ENCODE measurements at places on chromosomes 1 and 21.

GRCh38 chr1:47838562-47839432 is 158.4 kb downstream of the TRABD2B start:
- DNase-seq, result no peak

DNA sequence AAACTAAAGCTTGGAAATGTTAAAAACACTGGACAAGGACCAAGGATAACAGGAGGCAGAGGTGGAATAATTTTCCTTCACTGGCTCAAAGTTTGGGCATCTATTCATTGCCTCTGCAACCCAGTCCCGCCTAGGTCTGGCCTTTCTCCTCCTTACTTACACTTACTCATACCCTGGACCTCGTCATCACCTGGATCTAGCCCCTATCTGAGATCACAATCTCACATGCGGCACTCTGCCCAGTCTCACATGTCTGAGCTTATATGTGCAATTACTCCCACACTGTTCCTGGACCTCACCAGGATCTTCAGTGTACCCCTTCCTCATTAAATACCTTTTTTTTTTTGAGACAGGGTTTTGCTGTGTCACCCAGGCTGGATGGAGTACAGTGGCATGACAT is 37.6 kb downstream of the NVL start:
- no peak for DNase-seq

- DNase-seq, result no peak
Measured at GRCh38 chr1:56411484-56412180, 167.7 kb downstream of the PLPP3 start.

DNA sequence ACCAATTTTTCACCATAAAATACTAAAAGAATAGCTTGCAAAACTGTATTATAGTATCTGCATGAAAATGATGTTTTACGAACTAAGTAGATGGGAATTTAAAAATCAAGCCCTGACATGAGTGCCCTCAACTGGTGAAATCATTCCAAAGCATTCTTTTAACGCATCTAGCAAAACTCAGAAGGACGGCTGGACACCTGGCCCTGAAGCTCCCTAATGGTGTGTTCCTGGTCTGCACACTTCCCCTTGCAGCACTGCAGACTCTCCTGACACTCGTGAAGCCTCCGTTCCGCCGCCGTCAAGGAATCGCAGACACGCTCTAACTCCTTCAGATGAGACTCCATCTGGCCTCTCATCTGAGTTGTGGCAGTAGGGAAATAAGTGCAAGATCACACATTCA is 39.9 kb downstream of the ODF2L start:
- no peak for DNase-seq

- DNase-seq, result no peak
Measured at GRCh38 chr1:23407016-23407630, 17.4 kb downstream of the TCEA3 start.

DNA sequence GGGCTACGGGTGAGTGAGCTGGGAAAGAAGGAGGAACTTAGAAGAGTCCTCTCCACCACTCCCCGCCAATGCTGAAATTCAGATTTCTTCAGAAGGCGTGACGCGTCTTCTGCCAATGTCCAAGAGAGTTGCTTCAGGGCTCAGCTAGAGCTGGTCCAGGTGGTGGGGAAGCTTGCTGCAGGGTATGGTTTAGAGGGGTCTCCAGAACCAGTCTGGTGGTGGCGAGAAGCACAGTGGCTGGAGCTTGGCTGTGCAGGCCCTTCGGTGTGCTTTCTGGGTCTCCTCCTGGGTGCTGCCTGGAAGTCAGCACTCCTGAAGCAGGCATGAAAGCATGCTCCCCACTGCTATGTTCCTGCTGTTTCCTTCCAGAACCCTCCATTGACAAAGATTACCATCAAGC is 387.2 kb downstream of the PTPRU start:
- DNase-seq, result no peak

GRCh38 chr1:148372731-148373130 is 110.4 kb downstream of the PPIAL4G start:
- no peak for DNase-seq

GRCh38 chr1:155250633-155251449 is 4.4 kb downstream of the ENTREP3 start:
- DNase-seq, result peak; percentile 98

DNA sequence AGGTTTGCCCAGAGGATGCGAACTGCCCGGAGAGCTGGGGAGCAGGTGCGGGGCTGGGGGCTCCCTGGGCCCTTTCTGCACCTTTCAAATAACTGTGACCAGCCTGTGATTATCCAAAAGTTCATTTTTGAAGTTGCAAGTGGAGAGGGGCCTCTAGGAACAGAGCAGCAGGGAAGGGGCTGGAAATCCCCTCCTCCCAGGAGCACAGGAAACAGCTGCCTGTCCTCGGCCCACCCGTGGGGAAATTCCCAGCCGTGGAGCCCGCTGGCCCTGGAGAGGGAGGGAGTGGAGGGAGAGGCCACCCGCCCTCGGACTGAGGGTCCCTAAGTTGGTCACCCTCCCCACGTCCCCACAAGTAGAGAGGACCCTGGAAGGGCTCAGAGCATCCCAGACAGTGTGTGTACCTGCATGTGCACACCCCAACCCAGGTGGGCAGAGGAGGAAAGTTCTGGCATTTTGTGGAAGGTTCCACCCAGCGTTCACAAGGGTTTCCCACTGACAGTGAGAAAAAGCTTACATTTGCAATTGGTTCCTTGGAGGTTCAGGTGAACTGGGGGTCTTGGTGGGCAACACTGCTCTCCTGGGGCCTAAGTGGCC is 1.2 kb upstream of the TNFRSF4 start:
- DNase-seq, result no peak

DNA sequence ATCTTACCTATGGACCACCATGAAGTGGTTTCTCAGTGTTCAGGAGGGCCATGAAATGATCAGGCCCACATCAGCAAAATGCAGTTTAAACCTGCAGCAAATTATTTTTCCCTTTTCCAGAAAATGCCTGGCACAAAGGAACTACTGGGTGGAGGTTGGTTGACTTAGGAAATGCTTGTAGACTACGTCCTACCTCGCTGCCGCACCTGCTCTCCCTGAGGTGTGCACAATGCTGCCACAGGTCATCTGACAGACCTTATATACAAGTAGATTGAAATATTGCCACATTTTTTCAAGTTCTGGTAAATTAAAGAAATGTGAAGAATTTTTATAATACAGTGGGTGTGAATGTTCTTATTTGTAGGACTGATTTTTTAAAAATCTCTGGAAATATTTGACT is 166.7 kb upstream of the PDE4B start:
- DNase-seq, result no peak

- DNase-seq, result no peak
Measured at GRCh38 chr1:93665015-93665414, 16.6 kb downstream of the BCAR3 start.

DNA sequence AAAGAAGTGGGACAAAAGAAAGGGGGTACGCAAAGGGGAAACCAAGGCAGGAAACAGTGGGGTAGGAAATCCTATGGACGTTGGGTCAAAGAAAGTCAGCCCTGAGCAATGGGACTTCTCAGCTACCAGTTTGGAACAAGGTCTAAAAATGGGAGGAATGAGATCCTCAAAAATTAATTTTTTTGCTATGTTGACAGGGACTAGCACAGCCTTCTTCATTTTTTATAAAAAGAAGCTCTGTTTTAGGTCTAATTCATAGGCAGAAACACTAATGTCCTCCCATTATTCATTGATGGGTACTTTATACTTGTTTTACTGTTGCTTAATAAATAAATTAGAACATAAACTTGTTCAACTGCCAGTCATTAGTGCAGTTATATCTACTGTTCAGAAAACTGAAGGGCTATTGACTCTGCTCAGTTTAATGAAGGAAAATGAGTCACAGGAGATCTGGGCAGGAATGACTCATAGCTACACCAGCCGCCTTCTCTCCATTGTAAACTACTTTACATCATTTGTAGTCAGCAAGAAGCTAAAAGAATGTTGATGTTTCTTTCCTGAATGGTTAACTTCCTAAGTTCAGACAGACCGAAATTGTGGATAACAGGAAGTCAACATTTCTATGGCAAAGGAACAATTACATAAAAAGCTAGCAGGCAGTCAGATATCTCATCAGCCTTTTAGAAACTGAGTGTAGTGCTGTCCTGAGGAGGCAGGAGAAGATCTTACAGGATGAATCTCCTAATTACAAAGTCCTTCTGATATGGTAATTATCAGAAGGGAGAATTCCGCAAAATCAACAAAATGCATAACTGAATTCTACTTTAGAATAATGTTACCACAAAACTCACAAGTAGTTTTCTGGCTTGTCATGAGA is 356.4 kb upstream of the PKN2 start:
- DNase-seq, result no peak

DNA sequence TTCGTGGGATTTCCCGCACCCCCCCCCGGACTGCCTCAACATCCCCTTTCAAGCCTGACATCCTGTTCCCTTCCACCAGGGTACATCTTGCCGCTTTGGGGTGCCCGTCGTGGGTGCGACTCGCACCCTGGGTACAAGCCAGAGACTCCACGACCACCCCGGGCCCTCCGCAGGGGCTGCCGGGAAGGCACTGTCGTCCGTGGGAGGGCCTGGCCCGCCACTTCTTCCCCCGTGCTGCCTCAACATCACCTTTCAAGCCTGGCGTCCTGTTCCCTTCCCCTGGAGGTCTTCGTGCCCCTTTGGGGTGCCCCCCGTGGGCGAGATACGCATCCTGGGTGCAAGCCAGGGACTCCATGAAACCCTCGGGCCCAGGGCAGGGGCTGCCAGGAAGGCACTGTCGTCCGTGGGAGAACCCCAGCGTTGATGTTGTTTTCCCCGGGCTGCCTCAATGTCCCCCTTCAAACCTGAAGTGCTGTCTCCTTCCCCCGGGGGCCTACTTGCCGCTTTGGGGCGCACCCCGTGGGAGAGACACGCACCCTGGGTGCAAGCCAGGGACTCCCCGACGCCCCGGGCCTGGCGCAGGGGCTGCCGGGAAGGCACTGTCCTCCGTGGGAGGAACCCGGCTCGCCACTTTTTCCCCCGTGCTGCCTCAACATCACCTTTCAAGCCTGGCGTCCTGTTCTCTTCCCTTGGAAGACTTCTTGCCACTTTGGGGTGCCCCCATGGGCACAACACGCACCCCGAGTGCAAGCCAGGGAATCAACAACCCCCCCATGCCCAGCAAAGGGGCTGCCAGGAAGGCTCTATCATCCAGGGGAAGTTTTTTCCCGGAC is 138.6 kb downstream of the LIPI start:
- no peak for DNase-seq

- DNase-seq, result no peak
Measured at GRCh38 chr1:116770625-116771024, 16.4 kb downstream of the CD2 start.

DNA sequence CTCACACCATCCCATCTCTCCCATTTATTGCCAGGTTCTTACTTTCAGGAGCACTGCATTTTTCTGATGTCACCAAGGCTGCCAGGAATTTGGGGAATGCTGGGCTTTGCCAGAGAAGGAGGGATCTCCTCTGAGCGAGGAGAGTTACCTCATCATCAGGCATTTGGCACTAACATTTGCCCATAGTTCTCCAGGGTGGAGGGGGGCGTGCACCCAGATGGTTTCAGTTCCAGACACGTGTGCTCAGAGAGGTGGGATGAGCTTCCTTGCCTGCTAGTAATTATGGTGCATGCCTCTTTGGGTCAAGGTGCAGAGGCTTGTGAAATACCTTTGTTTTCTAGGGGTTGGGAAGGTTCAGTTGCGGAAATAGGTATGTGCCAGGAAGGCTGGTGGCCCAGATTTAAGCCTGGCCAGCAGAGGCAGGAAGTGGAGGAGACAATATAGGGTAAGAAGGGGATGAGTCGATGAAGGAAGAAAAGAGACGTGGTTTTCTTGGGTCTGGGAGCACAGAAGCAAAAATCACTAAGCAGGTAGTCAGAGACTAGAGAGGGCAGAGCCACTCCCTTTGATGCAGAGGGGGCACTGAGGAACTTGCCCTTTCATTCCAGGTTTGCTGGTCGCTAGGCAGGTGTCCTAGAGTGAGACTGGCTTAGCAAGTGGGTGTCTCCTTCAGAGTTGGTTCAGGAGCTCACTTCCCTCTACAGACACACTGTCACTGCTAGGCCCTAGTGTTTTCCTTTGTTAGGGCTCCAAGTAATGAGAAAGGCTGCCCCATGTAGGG is 7.2 kb downstream of the TUFT1 start:
- no peak for DNase-seq

GRCh38 chr1:222459652-222460051 is 88.3 kb downstream of the HHIPL2 start:
- DNase-seq, result no peak

GRCh38 chr21:36699546-36700294 is 805 bp downstream of the SIM2 start:
- no peak for DNase-seq

DNA sequence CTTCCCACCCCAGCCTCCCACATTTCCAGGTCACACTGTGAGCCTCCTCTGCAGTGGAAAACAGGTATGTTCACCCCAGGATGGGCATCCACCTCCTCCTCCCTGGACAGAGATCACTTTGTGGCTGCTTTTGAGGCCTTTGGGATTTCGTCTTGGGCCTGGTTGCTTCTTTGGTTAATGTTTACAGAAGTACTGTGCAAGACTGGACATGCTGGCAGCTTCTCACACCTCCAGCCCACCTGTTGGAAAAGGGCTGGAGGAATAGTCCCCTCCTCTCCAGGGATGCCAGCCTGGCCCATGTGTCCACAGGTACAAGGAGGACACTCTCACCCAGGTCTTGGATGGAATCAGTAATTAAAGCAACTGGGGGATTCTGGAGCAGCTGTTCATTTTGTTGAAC is 56.1 kb downstream of the KAZN start:
- DNase-seq, result no peak

DNA sequence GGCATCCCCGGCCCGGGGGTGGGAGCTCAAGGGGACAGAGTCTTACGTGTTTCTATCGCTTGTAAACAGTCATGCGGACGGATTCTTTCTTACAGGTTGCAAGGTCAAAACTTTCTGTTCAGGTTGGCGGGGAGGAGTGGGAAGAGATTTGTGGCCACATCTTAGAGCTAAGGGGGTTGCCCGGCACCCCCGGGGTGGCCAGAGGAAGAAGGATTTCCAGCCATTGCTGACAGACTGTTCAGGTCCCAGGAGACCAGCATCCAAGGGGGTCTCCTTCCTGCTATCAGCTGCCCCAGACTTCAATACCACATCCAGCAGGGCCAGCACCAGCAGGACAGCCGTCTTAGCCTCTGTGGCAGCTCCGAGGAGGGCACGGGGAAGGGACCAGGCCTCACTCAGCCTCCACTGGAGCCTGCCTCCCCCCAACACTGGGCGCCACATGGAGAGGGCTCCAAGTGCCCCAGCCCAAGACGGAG is 52.0 kb downstream of the KIF21B start:
- no peak for DNase-seq

- DNase-seq, result no peak
Measured at GRCh38 chr1:2106659-2107405, 56.6 kb downstream of the PRKCZ start.

GRCh38 chr1:116131866-116132605 is 20.8 kb downstream of the MAB21L3 start:
- DNase-seq, result no peak

DNA sequence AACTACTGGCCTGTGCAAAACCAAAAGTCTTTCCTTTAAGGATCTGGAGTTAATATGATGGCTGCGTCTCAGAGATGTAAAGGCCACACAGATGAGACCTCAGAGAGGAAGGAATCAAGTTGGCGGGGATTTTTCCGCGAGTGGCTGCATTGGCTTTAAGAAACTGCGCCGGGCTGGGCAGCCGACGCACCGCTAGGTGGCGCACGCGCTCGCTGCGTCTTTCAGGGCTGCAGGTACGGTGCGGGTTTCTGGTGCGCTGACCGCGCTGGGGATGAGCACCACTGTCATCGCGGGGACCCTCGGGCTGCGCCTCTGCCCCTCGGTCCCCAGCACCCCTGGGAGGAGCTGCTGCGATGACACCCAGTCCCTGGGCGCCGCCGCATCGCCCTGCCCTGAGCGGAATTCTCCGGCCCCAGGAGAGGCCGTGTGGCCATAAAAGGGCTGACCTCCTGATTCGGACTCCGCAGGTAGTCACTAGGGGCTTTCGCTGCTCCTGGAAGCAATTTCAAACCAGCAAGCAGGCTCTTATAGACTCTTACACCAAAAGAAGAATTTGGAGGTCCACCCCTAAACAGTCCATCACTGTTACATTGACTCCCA is 241.0 kb downstream of the KCNJ6 start:
- DNase-seq, result peak; percentile 61

Data from stimulated activated CD4-positive, alpha-beta T cell treated with anti-CD3 and anti-CD28 coated beads, Interleukin-12 subunit alpha, Interleukin-12 subunit beta, amount 100 ng/mL, for 4 hours (primary cell).